ENCODE measurements at places on chromosomes 6 and 20. TPM values are rescaled to one million over a fixed set of nuclear protein-coding genes. Genes with fewer than 3 reads are reported as not detected.
A peak's percentile ranks its signal among the peaks of the same experiment; 100 is the strongest.

- H3K27ac ChIP-seq = no peak overlapping the region
- peak; percentile 83 for DNase-seq
- no peaks in the 10 kb centered on the region for H3K4me1 ChIP-seq
- no peak overlapping the region for H3K4me3 ChIP-seq
- H3K27me3 ChIP-seq = no peaks in the 10 kb centered on the region
Observed at GRCh38 chr20:53547664-53548239, 45.9 kb downstream of the ZNF217 start.

GRCh38 chr6:158498362-158498761, 61.5 kb upstream of the TMEM181 start:
- DNase-seq = no peak
- no peak overlapping the region for H3K27ac ChIP-seq
- no peaks in the 10 kb centered on the region for H3K27me3 ChIP-seq
- H3K4me1 ChIP-seq = no peaks in the 10 kb centered on the region

- H3K36me3 ChIP-seq = no peaks in the 10 kb centered on the region
- H3K27me3 ChIP-seq = no peaks in the 10 kb centered on the region
Observed at GRCh38 chr20:24820345-24820744, 128.7 kb upstream of the CST7 start.

DNA sequence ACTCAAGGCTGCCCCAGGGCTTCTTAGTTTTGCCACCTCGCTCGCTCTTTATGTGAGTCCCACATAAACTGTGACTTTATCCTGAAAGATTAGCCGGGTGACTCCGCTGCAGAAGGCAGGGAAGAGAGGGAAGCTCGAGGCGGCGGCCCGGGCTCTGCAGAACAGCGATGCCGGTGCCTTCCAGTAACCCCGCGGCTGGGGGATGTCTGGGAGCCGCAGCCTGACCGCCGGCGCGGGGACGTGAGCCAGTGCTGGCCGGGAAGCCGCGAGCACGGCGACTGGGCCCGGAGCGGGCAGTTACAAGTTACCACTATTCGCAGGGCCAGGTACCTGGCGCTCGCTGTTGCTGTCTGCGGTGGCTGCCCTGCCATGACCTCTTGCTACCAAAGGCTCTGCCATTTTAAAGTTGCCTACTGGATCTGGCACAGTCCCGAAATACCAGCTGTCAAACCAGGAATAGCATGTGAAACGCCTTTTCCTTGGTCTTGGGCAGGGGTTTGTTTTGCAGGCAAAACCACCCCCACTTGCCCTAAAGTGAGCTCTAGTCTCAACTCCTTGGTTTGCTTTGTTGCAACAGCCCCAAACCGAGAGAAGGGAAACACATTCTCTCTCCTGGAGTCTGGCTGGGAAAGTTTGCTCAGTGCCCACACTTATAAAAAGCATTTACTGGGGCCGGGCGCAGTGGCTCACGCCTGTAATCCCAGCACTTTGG, 124.0 kb upstream of the SLC2A12 start:
- no peak overlapping the region for H3K27ac ChIP-seq
- peaks cover 5% of the 10 kb centered on the region for H3K4me1 ChIP-seq
- H3K36me3 ChIP-seq = no peaks in the 10 kb centered on the region

GRCh38 chr6:150343434-150343833, 25.4 kb upstream of the IYD start:
- no peak overlapping the region for H3K4me3 ChIP-seq
- H3K27ac ChIP-seq = no peak overlapping the region
- no peaks in the 10 kb centered on the region for H3K4me1 ChIP-seq
- DNase-seq = no peak
- H3K36me3 ChIP-seq = no peaks in the 10 kb centered on the region

GRCh38 chr20:46073024-46073423, 16.7 kb downstream of the NCOA5 start:
- H3K4me1 ChIP-seq = peaks cover 19% of the 10 kb centered on the region
- H3K36me3 ChIP-seq = peaks cover 22% of the 10 kb centered on the region
- H3K27me3 ChIP-seq = no peaks in the 10 kb centered on the region
- DNase-seq = no peak
- no peak overlapping the region for H3K27ac ChIP-seq
- no peak overlapping the region for H3K4me3 ChIP-seq

The MARCKS gene
- 224 TPM for total RNA-seq

DNA sequence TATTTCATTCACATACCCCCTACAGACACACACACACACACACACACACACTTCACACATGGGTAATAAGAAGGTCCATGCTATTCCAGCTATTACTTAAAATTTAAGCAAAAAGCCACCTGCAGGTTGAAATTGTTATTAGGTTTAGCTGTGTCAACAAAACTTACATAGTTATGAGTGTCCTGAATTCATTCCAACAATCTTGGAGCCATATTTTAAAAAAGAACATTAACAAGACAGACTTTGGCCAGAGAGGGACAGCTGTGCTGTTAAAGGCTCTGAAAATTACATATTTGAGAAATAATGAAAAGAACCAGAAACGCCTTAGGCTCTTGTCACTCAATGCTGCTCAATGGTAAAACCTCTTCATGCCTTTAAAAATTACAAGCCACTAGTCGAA, 455.3 kb downstream of the EPM2A start:
- no peaks in the 10 kb centered on the region for H3K27me3 ChIP-seq
- no peak overlapping the region for H3K4me3 ChIP-seq
- no peak for DNase-seq
- H3K36me3 ChIP-seq = no peaks in the 10 kb centered on the region

DNA sequence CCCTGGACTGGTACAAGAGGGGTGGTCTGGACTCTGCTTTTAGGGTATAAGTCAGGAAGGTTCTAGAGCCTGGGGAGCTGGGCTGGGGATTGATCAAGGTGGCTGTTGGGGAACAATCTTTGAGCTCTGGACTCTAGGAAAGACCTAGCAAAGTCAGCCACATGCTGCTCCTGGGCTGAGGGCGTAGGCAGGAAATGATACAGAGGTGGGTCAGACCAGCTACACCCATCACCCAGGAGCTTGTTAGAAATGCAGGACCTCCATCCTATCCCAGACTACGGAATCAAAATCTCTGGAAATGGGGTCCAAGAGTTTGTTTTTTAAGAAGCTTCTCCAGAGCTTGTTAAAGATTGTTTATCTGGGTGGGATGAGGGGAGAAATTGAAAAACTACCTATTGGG, 9.4 kb downstream of the ADTRP start:
- H3K36me3 ChIP-seq = no peaks in the 10 kb centered on the region
- H3K27ac ChIP-seq = no peak overlapping the region
- peaks cover 12% of the 10 kb centered on the region for H3K4me1 ChIP-seq
- H3K27me3 ChIP-seq = no peaks in the 10 kb centered on the region
- DNase-seq = no peak

GRCh38 chr20:63085151-63085861, 78.5 kb upstream of the BHLHE23 start:
- H3K4me3 ChIP-seq = no peak overlapping the region
- DNase-seq = no peak
- peaks cover 41% of the 10 kb centered on the region for H3K27me3 ChIP-seq
- no peaks in the 10 kb centered on the region for H3K36me3 ChIP-seq

The HEY2 gene
- 38.1 TPM for total RNA-seq

DNA sequence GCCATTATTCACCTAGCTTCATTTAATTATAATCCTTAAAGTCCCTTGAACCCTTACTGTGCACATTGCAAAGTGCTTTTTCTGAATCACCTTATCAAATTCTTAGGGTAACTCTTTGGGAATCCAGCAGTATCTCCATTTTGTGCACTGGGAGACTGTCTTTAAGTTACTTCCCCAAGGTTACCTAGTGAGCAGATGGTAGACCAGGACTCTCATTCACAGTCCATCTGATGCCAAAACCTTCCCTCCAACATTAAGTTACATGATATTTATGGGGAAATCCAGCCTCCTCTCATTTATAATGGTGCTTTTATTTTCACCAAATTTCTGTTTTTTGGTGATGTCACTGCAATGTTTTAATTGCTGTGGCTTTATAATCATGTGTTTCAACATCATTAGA, 75.7 kb downstream of the NCOA7 start:
- H3K4me3 ChIP-seq = no peak overlapping the region
- no peaks in the 10 kb centered on the region for H3K36me3 ChIP-seq
- H3K4me1 ChIP-seq = no peaks in the 10 kb centered on the region
- H3K27me3 ChIP-seq = no peaks in the 10 kb centered on the region
- no peak overlapping the region for H3K27ac ChIP-seq
- no peak for DNase-seq

DNA sequence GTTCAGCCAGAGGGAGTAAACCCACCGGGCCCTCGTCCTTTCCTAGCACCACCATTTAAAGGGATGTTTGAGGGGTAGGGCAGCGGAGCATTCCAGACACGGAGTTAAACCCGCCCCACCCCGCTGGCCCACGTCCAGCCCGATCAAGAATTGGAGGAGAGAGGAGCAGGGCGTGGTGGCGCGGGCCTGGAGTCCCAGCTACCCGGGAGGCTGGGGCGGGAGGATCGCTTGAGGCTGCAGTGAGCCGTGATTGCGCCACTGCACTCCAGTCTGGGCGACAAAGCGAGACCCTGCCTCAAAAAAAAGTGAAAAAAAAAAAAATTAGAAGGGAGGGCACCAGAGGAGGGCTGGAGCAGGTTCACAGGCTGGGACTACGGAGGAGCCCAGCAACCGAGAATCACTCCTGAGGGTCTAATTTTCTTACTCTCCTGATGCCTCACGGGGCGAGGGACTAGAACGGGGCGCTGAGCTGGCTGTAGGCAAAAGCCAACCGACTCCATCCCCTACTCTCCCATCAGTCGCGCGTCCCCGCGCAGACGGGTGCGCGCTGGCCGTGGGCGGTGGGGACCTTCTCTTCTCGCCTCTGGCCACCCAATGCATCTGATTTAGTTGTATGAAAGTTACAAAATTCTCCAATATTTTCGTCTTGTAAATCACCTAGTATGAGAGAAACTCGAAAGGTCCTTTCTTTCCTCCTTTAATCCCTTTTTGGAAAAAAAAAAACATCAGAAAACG, 6.1 kb upstream of the HSPA1B start:
- no peaks in the 10 kb centered on the region for H3K27me3 ChIP-seq
- peaks cover 4% of the 10 kb centered on the region for H3K4me1 ChIP-seq
- peak overlapping the region; percentile 85 for H3K27ac ChIP-seq
- no peaks in the 10 kb centered on the region for H3K36me3 ChIP-seq
- H3K4me3 ChIP-seq = peak overlapping the region; percentile 48

GRCh38 chr6:167560673-167561569, 236.0 kb downstream of the TTLL2 start:
- no peak for DNase-seq
- H3K4me3 ChIP-seq = no peak overlapping the region
- H3K4me1 ChIP-seq = peaks cover 11% of the 10 kb centered on the region
- H3K27me3 ChIP-seq = no peaks in the 10 kb centered on the region

- H3K36me3 ChIP-seq = no peaks in the 10 kb centered on the region
- H3K4me1 ChIP-seq = no peaks in the 10 kb centered on the region
- no peak for DNase-seq
- H3K27ac ChIP-seq = no peak overlapping the region
- no peaks in the 10 kb centered on the region for H3K27me3 ChIP-seq
Observed at GRCh38 chr6:75220357-75220756, 14.5 kb upstream of the COL12A1 start.

DNA sequence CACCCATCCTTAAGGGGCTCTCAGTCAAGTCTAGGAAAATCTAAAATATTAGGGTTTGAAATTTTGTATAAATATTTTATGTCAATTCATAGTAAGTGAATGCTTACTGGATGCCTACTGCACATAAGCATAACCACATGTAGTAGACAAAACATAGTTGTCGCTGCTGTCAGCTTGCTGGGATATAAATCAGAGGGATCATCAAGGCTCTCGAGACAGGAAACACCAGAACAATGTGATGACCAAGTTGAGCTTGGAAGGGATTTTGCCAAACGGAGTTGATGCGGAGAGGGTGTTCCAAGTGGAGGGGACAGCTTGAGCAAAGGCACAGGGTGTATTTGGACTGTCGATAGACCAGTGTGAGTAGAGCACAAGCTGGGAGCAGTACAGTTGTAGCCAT, 105.8 kb upstream of the SUPT3H start:
- no peaks in the 10 kb centered on the region for H3K36me3 ChIP-seq
- no peak overlapping the region for H3K27ac ChIP-seq

DNA sequence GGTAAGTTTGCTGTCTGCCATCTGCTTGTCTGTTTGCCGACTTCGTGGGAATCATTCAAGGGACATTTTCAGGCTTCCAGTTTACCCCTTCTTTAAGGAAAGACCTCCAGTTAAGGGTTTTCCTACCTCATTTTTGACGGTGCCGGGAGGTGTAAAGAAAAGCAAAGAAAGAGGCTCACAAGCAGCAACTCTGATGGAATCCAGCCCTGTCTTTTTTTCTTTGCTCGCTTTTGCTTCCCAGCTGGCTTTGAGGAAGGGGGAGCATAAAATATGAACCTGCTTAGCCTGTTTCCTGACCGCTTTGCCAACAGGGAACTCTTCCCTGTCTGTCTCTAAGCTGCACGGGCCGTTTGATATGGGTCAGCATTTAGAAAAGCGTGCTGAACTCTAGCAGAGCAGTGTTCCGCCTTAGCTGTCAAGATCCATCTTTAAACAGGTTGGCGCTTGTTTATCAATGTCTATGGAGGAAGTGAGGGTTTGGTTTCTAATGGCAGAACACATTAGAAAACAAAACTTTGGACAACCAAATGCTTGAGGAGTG, 13.8 kb downstream of the SYTL3 start:
- H3K36me3 ChIP-seq = no peaks in the 10 kb centered on the region
- H3K4me1 ChIP-seq = peaks cover 22% of the 10 kb centered on the region
- H3K27ac ChIP-seq = no peak overlapping the region

- no peaks in the 10 kb centered on the region for H3K36me3 ChIP-seq
- H3K27me3 ChIP-seq = no peaks in the 10 kb centered on the region
- peaks cover 24% of the 10 kb centered on the region for H3K4me1 ChIP-seq
- no peak for DNase-seq
Observed at GRCh38 chr20:32609111-32609773, 24.1 kb upstream of the NOL4L start.

- peaks cover 32% of the 10 kb centered on the region for H3K4me1 ChIP-seq
- H3K36me3 ChIP-seq = no peaks in the 10 kb centered on the region
- H3K27me3 ChIP-seq = no peaks in the 10 kb centered on the region
- H3K27ac ChIP-seq = no peak overlapping the region
Observed at GRCh38 chr6:56753811-56754210, 111.1 kb upstream of the DST start.

- H3K36me3 ChIP-seq = no peaks in the 10 kb centered on the region
- H3K4me1 ChIP-seq = peaks cover 22% of the 10 kb centered on the region
- DNase-seq = peak; percentile 62
- H3K4me3 ChIP-seq = no peak overlapping the region
- no peaks in the 10 kb centered on the region for H3K27me3 ChIP-seq
Observed at GRCh38 chr6:41625442-41625841, 12.8 kb upstream of the MDFI start.

GRCh38 chr20:52552181-52552872, 360.7 kb upstream of the ZFP64 start:
- H3K36me3 ChIP-seq = no peaks in the 10 kb centered on the region
- no peak overlapping the region for H3K27ac ChIP-seq
- no peaks in the 10 kb centered on the region for H3K4me1 ChIP-seq

DNA sequence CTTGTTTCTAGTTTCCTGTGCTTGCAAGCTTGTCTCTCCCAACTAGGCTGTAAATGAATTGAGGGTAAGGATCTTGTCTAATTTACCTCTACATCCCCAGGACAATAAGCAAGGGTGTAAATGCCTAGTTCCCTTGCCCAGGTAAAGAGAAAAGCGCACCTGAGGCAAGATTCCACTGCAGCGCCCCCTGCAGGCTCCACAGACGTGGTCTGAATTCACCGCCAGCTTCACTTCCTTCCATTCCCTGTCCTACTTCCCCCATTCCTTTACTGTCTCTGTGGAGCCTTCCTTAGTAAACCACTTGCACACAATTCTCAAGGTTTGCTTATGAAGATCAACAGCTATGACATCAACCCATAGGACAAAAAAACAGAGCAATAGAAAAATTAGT, 42.3 kb downstream of the ANKEF1 start:
- H3K4me1 ChIP-seq = no peaks in the 10 kb centered on the region
- H3K4me3 ChIP-seq = no peak overlapping the region
- no peak overlapping the region for H3K27ac ChIP-seq
- DNase-seq = no peak
- H3K36me3 ChIP-seq = no peaks in the 10 kb centered on the region

Measured in cardiac muscle cell (in vitro differentiated cells and primary cell).